ENCODE measurements at places on chromosomes 6 and 20.

- DNase-seq = peak; percentile 30
These were observed 22.4 kb upstream of the KIAA0408 start for GRCh38 chr6:127481628-127482027.

- DNase-seq = no peak
These were observed 104.8 kb downstream of the ZNF217 start for GRCh38 chr20:53488775-53489272.

- DNase-seq = no peak
These were observed 1450.2 kb downstream of the HACE1 start for GRCh38 chr6:103409475-103409874.

GRCh38 chr6:15672291-15672690 lies 9.5 kb upstream of the DTNBP1 start:
- DNase-seq = no peak

DNA sequence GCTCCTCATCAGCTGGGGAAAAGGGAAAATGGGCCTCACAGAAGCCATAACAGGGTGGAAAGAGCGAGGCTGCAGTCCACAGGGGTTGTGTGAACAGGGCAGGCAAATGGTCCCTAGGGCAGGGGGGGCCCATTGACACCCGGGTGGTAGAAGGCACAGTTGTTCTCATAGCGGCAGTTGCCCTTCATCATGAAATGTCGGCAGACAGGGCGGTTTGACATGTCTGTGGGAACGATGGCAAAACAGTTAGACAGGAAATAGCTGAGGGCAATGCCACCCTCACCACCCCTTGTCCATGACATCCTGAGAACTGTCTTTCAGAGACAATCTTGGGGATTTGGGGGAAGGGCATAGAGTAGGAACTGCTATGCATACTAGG lies 15.6 kb downstream of the PPP1R10 start:
- DNase-seq = no peak

- DNase-seq = no peak
These were observed 110.3 kb upstream of the BACH2 start for GRCh38 chr6:90406957-90407356.

DNA sequence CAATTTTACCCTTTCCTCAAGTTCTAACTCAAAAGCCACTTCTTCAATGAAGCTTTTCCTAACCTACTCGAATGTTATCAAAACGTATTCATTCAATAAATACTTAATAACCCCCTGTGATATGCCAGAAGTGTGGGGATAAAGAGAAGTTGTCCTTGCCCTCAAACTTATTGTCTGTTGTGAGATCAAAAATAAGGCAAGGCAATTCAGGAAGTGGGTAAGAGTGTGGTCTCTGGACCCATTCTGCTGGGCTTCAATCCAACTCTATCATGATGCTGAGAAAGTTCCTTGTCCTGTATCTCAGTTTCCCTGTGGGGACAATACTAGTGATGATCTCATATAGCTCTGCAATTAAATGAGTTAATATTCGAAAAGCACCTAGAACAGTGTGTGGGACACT lies 92.8 kb downstream of the PRDM1 start:
- no peak for DNase-seq

GRCh38 chr20:44720621-44720996 lies 5.4 kb downstream of the CCN5 start:
- DNase-seq = peak; percentile 86

DNA sequence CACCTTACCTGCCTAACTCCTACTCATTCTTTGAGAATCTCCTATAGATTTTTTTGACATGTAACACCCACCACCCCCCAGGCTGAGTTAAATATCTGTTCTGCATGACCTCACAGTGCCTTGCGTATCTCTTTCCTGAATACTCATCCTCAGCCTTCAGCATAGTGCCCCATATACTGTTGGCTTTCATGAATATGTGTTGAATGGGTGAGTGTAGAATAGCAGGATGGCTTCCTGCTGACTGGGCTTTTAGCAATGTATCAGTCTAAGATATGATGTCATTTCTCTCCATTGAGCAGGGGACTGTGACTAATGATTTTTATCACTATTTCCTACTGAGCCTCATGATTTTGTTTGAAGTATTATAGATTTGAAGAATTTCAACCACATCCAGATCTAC lies 361.6 kb upstream of the MARCKS start:
- peak; percentile 55 for DNase-seq

- no peak for DNase-seq
These were observed 27.8 kb downstream of the PPP1R16B start for GRCh38 chr20:38833154-38833856.

GRCh38 chr6:24779416-24780016 lies 4.8 kb downstream of the GMNN start:
- DNase-seq = no peak

- DNase-seq = no peak
These were observed 2.6 kb downstream of the NPEPL1 start for GRCh38 chr20:58695084-58695722.

- DNase-seq = peak; percentile 41
These were observed 57.5 kb downstream of the FOXC1 start for GRCh38 chr6:1667012-1667804.

DNA sequence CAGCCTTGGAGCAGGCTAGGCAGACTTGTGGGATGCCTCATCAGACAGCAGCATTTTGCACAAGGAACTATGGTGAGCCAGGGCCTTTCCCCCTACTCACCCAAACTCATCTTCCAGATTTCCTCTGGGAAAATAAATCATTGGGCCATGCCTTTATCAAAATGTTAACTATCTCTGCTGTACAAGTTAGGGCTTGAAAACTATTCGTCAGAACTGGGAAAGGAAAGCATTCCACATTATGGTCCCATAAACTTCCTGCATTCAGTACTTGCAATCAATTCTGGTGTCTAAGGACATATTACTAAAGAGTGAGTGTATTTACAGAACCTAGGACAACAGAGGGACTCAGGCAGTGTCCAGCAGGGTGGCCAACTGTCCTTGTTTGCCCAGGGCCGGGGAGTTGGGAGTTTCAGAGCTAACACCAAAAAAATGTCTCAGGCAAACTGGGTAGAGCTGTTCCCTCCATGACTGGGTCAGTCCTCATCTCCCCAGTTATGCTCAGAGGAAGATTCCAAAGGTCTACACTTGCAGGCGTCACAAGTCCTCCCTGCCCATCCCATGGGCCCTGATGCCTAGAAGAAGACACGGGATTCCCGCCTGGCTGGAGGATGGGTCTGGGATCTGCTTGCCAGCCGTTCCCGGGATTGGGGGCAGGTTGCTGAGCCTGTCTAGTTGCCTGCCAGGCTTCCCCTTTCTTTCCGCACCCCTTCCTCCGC lies 72.2 kb downstream of the SLC22A3 start:
- no peak for DNase-seq

DNA sequence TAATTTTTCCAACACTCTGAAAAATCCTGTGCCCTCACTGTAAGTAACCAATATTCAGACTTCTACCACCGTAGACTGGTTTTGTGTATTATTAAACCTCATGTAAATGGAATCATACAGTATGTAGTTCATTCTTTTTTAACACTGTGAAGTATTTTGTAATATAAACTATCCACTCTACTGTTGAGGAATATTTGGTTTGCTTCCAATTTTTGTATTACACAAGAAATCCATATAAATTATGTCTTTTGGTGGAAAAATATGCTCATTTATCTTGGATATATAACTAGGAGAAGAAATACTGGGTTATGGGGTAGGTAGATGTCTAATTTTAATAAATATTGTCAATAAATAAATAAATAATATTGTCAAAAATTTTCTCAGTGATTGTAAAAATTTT lies 116.8 kb downstream of the CHD6 start:
- peak; percentile 37 for DNase-seq

GRCh38 chr6:31086788-31087440 lies 25.5 kb downstream of the C6orf15 start:
- peak; percentile 49 for DNase-seq

GRCh38 chr6:157539900-157540752 lies 159.1 kb downstream of the ZDHHC14 start:
- DNase-seq = no peak

DNA sequence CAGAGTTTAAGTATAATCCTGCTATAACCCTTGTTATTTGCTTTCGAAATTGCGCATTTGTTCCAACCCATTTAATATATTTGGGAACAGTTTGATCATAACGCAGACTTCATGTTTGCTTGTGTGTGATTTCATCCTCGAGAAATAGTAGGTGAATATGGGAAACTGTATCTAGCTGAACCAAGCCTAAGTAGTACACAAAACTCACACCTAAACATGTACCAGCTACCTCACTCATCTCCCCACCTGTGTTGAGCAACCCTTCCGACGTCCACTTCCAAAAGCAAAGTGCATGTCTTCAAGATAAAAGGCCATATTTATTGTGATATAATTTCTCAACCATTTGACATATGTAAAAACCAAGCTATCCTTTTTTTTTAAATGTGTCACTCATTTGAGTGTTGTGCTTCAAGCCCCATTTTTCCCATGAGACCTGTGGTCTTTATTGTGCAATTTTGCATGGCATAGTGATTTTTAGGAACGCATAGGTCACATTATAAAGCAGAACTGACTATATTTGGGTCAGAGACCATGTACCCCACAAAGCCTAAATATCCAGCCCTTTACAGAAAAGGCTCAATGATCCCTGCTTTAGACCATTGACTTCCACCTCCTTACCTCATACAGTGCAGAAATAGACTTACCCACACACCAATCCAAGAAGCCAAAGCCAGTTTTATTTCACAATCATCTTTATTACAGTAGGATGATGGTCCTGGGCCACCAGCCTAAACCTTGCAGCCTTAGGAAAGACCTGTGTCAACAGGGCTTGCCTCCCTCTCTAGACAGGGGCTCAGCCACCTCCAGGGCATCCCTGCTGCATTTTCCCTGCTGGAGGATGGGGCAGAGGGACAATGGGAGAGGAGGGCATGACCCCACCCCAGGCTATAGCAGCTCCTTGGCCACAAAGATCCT lies 7.1 kb downstream of the CCND3 start:
- DNase-seq = peak; percentile 37

DNA sequence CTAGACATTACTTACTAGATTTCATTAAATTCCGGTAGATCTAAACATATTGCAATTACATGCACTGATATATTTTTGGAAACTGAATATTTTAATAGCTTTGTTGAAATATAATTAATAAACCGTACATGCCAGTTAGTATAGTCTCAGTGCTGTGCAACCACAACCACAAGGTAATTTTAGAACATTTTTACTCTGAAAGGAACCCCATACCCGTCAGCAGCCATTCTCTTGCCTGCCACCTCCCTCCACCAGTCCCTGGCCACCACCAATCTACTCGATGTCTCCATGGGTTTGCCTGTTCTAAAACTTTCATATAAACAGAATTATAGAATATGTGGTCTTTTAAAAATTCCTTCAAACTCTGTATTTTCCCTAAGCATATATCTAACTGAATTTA lies 293.9 kb downstream of the THBS2 start:
- no peak for DNase-seq

- DNase-seq = no peak
These were observed 8.7 kb downstream of the SGK2 start for GRCh38 chr20:43567477-43567876.

GRCh38 chr6:63197741-63198140 lies 13.5 kb upstream of the FKBP1C start:
- no peak for DNase-seq

GRCh38 chr6:131572686-131573415 lies at the start of gene ARG1:
Gene ARG1 (plus strand): TSS chr6:131573226. CDS start chr6:131573283, 57 bp downstream.
- no peak for DNase-seq

DNA sequence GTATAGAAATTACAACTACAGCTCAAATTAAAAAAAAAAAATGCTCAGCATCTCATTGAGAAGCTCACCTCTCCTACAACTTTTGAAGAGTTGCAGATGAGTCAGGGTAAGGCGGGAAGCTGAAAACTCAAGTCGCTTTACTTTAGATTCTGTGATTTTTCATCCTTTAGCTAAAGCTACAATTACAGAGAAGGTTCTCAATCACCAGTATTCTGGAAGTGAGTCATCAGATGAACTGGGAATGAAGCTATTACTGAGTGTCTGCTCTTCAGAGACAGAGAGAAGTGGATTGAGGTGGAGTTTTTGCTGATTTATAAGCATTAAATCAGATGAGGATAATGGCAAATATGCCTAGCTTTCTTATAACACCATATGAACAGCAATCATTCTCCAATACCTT lies 91.9 kb downstream of the TFAP2A start:
- DNase-seq = no peak

DNA sequence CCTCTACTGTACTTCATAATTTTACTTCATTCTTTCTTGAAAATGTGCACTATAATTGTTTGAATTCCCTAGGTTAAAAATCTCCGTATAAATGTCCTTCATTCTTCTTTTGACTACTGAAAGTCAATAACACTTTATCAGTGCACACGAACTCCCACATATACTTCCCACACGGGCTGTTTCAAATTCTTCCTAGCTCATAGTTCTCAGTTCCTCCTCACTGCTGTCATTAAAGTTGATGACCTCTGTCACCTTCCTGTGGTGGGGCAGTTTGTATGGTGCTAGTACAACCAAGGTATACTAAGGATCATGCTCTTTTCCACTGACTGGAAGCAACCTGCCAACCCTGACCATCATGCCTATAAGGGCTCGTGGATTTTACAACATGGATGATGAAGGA lies 40.0 kb upstream of the CD2AP start:
- DNase-seq = no peak

DNA sequence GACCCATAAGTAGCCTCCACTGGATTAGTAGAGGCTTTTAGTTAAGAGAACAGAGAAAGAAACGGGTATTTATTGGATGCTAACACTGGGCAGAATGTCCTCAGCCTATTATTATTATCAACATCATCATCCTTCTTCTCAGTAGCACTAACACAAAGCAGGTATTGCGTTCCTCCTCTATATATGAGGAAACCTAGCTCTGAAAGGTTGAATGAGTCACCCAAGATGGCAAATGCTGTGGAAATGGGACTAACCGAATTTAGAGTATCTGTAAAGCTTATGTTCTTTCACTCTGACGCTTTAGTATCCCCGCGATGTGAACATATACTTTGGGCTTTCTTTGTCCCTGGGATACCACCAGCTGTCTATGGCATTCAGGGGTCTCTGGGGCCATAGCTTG lies 77.0 kb downstream of the ADTRP start:
- no peak for DNase-seq

GRCh38 chr6:101394936-101395335 lies 1.4 kb downstream of the GRIK2 start:
- peak; percentile 11 for DNase-seq

- DNase-seq = no peak
These were observed 78.6 kb upstream of the SMIM8 start for GRCh38 chr6:87243812-87244211.

DNA sequence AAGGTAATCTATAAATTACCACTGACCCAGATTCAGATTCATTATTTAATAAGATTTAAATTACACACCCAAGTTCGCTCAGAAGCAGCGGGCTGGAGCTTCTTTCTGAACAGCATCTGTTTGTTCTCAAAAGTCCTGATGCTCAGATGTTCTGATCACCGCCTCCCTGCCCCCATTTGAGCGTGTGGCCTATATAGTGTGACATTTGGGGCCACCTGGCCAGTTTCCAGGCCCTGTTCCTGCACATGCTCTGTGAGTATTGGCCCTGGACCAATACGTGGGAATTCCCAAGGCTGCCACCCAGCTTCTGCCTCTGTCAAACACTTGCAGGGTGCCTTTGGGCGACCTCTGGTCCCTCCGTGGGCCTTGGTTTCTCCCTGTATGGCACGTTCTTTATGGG lies 228.8 kb downstream of the TFAP2C start:
- DNase-seq = no peak

GRCh38 chr6:144696610-144697368 lies 411.7 kb downstream of the UTRN start:
- DNase-seq = peak; percentile 30
